ENCODE measurements at places on chromosomes 7 and 10.

DNA sequence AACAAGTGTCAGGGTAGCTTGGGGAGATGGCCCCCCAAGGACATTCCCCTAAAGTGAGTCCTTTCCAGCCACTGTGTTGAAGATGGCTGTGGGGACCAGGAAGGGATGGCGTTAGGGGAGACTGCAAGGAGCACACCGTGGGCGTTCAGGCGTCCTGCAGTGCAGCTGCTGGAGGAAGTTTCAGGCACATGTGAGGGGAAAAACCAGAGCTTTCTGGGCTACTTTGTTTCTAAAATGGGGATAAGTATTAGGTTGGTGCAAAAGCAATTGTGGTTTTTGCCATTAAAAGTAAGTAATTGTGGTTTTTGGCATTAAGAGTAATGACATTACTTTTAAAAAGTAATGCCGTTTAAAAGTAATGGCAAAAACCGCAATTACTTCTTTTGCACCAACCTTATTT lies 14.3 kb downstream of the PRF1 start:
- no peak for DNase-seq

- DNase-seq, result no peak
Observed at GRCh38 chr7:149175150-149175549, 20.2 kb upstream of the ZNF282 start.

DNA sequence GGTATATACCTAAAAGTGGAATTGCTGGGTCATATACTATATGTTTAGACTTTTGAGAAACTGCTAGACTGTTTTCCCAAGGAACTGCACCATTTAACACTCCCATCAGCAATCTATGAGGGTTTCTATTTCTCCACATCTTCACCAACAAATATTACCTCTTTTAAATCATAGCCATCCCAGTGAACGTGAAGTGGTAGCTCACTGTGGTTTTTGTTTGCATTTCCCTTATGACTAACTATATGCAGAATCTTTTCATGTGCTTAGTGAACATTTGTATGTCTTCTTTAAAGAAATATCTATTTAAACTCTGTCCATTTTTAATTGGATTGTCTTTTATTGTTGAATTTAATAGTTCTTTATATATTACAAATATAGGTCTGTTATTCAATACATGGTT lies 115.8 kb upstream of the SEC61G start:
- no peak for DNase-seq

GRCh38 chr7:104664648-104665047 lies 336.2 kb downstream of the LHFPL3 start:
- DNase-seq, result no peak

- no peak for DNase-seq
Observed at GRCh38 chr7:42856605-42856987, 55.3 kb downstream of the C7orf25 start.

GRCh38 chr7:138932427-138932826 lies 48.8 kb downstream of the KIAA1549 start:
- DNase-seq, result no peak

GRCh38 chr10:34373211-34373610 lies 441.9 kb downstream of the PARD3 start:
- DNase-seq, result no peak

GRCh38 chr10:16256336-16256735 lies 180.5 kb upstream of the PTER start:
- DNase-seq, result no peak

- no peak for DNase-seq
Observed at GRCh38 chr7:15856311-15856710, 169.8 kb upstream of the MEOX2 start.

DNA sequence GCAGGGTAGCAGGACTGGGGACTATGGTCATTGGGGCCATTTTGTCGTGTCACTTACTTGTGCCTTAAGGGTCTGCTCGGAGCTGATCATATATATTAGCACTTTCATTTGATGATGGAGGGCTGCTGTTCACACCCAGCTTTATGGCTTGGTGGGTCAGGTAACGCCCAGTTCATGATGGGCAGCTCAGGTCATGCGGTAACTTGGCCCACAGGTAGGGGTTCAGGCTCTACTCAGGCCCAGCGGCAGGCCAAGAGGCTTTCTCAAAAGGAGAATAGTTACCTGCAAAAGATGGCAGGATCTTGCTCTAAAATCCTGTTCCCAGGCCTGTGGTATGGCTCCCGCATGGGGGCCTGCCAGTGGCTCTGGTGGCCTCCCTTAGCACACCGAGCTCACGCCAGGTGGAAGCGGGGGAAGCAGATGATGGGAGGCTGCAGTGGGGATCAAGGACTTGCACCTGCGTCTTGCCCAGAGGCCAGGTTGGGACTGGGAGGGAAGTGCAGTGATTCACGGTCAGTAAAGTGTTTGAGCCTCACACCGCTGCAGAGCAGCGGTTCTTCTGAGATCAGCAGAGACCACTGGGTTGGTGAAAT lies 109.5 kb downstream of the ADCY1 start:
- DNase-seq, result no peak

DNA sequence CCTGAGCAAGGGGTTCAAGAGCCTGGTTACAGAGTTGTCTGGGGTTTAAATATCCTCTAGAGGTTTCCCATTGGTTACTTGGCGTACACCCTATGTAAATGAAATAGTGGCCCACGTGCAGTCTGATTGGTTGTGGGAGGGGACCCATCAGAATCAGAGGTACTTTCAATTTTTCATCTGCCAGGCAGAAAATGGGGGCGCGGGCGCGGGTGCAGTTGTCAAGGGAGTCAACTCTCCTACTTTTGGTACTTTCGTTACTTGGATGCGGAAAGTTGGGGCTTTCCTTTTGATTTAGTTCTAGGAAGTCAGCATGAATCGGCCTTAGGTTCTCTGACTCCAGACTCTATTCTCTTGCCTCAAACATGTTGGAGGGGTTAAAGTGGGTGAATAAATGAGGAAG lies 83.2 kb downstream of the DNAJB9 start:
- DNase-seq, result no peak

- no peak for DNase-seq
Observed at GRCh38 chr7:36336390-36336789, 53.3 kb upstream of the ANLN start.

DNA sequence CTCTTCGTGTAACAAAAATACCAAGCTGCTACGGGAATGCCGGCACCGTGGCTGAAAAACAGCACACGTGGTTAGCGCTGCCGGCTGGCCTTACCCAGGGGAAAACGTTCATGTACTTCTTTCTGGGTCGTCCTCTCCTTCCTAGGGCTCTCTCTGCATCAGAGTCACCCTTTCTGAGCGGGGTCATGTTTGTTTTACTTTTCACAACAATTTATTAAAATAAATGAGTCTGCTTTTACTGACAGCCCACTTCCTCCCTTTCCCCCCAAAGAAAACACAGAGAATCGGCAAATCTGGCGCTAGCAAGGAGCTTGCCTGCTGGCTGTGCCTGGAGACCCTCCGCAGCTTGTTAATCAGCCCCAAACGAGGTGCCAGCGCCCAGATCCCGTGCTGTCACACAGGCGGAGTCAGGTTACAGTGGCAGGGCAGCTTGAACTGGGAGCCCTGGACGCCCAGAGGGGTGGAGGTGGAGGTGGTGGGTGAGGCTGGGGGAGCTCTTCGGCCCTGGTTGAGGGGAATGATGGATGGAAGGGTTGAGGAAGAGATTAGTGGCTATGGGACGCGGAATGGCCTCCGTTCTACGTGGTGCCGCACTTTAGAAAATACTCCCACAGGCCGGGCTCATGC lies 162.2 kb upstream of the TNS3 start:
- no peak for DNase-seq

DNA sequence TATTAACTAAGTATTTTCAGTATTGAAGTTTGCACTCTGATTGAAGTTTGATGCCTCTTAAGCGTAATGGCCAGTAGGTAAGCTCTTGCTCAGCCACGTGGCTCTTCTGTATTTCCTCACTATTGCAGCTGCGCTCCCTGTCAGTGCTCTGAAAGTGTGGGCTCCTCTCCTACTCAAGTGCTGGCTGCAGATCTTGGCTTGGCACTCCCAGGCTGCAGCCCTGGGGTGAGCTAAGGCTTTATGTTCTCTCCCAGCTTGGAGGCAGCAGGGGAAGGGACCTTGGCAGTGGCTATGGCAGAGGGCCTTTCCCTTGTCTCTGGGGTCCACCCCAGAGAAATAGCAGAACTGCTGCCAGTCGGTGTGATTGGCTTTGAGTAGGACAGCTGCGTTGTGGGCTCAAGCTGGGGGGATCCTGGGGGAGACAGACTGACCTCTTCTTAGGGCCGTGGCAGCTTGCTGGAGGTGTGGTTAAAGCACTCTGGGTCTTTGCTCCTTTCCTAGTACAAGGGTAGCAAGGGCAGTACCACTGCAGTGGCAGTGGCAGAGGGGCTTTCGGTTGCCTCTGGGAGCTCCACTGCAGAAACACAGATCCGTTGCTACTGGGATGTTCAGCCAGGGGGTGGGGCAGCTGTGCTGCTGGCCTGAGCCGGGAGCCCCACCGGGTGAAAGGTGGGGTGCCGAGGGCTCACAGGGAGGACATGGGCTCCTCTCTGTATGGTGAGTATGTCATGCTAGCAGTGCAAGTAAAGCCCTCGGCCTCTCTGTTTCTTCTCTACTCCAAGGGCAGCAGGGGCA lies 100.5 kb downstream of the GLCCI1 start:
- DNase-seq, result no peak

DNA sequence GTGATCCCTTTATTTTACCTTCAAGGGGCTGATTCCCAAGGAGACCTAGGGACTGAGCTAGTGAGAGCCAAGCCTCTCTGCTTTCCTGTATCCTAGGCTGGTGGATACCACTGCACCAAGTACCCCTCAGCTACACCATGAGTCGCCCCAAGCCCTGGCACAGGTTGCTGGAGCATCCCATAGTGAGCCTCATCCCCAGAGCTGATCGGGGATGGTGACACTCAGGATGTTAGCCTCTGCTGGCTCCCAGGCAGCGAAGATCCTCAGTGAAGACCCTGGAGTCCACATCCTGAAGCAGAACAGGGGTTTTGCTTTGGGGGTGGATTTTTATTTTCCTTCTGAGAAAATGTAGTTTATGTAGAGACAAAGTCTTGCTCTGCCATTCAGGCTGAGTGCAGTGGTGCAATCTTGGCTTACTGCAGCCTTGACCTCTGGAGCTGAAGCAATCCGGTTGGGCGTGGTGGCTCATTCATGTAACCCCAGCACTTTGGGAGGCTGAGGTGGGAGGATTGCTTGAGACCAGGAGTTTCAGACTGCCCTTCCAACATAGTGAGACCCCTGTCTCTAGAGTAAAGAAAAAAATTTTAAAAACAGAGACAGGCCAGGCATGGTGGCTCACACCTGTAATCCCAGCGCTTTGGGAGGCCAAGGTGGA lies 12.5 kb upstream of the ZNF212 start:
- no peak for DNase-seq

GRCh38 chr7:84162125-84162524 lies 32.5 kb downstream of the SEMA3A start:
- DNase-seq, result no peak

DNA sequence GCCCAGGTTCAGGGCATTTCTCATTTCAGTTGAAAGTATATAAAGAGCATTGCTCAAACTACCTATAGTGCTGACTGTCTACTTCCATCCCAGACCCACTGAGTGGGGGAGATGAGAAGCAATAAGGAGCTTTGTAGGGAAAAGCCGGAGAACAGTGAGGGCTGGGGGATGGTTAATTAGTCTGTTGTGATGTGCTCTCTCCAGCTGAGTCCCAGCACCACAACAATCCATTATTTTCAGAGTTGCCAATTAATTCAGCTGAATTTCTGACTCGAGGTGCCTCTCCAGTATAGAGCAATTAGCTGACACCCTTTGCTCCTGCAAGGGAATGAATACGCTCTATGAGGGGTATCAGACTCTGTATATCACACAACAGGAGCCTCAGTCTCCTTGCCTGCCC lies 1118.6 kb downstream of the SORCS3 start:
- DNase-seq, result no peak
